ENCODE measurements at places on chromosomes 3 and 15.
A peak's percentile ranks its signal among the peaks of the same experiment; 100 is the strongest.

DNA sequence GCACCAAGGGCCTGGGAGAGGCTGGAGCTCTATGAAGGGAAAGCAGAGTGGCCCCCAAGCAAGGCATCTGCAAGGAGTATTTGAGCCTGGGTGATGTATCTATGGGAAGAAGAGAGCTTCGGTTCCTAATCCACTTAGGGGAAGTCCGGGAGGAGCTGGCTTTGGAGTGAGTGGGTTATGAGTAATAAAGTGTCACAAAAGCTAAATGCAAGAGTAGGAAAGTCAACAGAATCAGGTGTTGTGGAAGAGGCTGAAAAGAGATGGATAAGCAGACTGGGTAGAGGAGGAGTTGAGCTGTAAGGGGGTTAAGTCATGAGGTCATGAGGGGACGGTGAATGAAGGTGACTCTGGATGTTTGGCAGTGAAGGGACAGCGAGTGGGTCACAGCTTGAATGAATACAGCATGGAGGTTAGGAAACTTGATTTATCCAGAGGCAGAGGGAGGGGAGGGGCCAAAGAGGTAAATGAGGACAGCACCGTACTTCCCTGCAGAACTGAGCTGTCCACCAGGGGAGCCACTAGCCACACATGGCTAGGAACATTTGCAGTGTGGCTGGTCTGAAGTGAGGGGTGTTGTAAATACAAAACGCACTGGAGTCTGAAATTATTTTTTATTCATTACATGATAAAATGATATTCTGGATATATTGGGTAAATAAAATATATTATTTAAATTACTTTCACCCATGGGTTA is 83.3 kb downstream of the ADCY5 start:
- peak; percentile 36 for DNase-seq

DNA sequence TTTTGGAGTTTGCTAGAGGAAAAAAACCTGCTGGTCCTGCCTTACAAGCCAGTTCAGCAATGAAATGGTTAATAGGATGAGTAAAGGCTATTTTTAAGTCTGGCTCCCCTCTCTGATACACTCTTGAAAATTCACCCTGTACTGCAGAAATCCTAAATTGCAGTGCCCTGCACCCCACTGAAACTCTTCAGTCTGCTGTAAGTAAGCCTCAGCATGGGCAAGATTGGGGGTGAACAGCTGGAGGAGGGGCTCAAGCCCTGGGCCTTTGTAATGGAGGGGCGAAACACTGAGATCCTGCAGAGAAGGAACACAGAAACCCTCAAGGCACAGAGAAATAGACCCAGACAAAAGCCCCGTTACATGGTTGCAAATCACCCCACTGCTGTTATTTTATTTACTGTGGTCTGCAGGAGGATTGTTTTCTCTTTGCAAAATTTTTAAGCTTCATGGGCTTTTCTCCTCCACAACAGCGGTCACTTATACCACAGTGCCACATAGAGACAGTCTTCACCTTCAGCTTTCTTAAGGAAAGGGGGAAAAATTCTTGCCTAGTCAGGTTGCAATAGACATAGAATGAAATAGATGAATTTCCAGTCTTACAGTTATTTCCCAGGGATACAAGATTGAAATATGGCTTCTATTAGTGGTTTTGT is 45.0 kb downstream of the SOX2 start:
- DNase-seq = no peak

DNA sequence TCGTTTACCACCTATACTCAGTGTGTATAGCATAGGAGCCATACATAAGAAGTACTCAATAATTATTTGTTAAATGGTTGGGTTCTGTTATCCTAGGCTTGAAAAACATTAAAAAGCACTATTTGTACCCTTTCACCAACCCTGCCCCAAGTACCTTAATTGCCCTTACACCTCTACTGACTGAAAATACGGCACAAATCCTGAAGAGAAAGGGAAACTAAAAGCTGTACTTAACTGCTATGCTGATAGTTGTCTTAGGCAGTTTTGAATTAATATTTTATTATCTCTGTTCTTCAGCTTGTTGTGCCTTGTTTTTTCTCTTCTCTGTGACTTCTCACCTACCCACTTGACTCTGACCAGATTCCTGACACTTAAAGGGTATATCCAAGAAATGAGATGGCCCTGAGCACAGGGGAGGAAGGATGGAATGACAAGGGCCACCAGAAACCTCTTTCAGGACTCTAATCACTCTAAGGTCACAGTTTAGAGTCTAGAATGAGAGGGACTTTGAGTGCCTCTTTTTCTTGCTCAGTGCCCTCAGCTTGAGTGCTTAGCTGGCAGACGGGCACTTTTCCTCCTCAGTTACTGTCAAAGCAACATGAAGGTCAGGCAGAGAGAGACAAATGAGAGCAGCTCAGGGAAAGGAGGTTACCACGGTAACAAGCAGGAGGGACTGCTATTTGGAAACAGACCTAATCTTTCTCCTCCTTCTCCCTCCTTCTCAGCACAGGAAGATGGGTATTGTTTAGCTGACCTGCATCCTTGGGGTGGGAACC is 136.5 kb downstream of the ZNF609 start:
- no peak for DNase-seq

DNA sequence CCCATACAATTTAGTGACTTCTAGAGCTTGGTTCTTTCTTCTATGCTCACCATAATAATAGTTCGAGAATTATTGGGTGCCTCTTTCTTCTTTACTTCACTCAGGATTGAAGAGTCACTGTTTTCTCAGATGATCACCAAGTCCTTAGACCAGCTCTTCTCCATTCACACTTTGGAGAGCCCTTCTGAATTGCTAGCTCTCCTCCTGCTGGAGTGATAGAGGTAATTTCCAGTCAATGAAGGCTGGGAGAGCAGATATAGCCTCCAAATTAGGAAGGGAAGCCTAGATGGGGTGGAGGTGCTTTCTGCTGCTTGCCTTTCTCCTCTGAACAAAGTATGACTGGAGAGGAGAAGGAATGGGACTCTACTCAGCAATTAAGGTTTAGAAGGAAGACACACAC is 10.7 kb upstream of the BBX start:
- DNase-seq = no peak

DNA sequence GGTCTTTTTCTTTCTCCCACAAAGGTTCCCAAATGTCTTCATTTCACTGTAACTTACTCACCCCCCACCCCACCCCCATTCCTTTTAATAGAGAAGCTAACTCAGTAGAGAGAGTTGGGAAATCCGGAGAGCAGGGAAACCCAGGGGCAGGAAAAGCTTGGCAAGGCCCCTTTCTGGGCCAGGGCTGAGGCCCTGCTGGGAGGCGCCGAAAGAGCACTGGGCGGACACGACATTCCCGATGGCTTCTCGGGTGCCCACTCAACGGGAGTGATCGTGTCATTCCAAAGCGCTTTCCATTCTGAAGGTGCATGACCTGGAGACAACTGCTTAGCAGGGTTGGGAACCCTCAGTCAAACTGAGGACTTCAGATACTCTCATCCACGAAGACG is 1.6 kb upstream of the DALRD3 start:
- no peak for DNase-seq

All from COLO829 (cell line).